Stimulated activated CD4-positive, alpha-beta T cell treated with anti-CD3 and anti-CD28 coated beads, Interleukin-15, amount 100 ng/mL, for 48 hours (primary cell): ENCODE measurements at places on chromosomes 2 and 18.

- no peak for DNase-seq
Measured at GRCh38 chr18:23810396-23810795, 121.1 kb downstream of the LAMA3 start.

DNA sequence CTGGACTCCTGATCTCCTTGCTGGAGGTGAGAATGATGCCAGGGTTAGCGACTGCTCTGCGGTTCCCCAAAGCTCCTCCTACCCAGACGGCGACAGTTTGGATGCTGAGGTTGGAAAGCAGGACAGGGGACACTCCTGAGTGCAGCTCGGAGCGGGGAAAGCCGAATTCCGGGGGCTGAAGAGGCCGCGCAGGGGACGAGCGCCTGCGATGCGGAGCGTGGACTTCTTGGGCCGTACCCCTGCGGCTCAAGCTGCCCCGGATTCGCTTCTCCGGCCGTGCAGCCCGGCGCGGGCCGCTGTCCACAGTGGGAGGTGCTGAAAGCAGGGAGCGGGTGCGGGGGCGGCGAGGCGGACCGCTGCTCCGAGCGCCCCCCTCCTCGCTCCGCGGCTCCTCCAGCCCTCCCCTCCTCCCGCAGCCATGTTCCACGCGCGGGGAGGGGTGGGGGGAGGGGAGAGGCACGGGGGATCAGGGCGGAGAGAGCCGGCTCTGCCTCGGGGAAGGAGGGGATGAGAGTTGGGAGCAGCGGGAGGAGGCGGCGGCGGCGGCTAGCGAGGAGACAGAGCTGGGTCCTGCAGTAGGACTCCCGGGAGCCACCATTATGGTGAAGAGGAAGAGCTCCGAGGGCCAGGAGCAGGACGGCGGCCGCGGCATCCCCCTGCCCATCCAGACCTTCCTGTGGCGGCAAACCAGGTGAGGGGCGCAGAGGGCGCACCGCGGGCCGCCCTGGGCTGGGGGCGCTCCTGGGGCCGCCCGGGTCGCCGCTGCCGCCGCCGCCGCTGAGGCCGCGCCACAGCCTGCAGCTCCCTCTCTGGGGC lies at the start of gene UNC80:
UNC80 (plus strand) TSS at position 359 of the 816 bp plus-strand sequence; CDS start at position 600, 241 bp downstream.
- DNase-seq: no peak

DNA sequence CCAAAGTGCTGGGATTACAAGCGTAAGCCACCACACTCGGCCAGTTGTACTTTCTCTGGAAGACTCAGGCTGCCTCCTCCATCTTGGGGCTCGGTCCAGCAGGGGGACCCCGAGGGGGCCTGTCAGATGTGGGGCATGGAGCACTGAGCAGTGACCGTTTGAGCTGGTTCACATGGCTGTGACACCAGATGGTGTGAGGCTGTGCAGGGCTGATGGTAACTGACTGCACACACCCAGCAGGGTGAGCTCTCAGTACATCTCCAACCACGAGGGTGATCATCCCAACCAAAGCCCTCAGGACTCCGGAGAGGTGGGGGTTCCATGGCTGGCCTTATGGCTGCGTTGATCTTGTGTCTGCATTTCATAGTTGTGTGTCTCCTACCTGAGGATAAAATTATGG lies 63.4 kb downstream of the FAM168B start:
- no peak for DNase-seq

- no peak for DNase-seq
Measured at GRCh38 chr2:217903859-217904613, 98.8 kb downstream of the TNS1 start.

DNA sequence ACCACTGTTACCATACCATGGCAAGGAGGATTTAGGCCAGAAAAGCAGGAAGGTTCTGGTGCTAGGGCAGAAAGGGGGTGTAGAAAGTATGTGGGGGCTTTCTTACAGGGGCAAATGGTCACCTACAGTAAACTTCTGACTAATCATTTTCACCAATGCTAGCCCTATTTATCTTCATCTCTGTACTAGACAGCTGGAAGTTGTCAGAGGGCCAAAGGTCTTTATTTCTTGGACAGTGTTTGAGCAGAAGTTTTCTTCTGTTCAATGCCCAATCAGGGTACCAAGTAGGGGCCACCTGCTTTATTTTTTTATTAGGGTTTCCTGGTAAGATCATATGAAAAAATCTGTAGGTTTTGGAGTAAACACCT lies 37.6 kb downstream of the MAP4K4 start:
- no peak for DNase-seq

- no peak for DNase-seq
Measured at GRCh38 chr2:220946552-220946951, 625.6 kb downstream of the EPHA4 start.

- no peak for DNase-seq
Measured at GRCh38 chr2:226408141-226408540, 391.5 kb downstream of the IRS1 start.

- DNase-seq: no peak
Measured at GRCh38 chr18:11502368-11502767, 107.0 kb upstream of the SLC35G4 start.

DNA sequence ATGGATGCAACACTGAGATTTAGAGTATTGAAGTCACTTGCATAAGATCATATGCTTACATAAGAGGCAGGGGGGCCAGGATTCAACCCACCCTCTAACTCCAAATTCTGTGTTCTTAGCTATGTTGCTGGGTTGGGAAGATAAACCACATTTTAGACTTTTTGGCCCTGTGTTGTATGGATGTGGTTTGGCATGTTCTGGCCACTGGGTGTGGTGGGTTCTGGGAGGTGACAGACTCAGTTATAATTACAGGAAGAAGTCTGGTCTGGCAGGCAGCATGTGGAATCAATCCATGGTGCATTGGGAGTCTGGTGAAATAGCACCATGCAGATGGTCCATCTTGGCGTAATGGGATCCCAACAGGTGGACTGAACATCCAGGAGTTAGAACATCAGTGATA lies 138.9 kb downstream of the LTBP1 start:
- DNase-seq: no peak

DNA sequence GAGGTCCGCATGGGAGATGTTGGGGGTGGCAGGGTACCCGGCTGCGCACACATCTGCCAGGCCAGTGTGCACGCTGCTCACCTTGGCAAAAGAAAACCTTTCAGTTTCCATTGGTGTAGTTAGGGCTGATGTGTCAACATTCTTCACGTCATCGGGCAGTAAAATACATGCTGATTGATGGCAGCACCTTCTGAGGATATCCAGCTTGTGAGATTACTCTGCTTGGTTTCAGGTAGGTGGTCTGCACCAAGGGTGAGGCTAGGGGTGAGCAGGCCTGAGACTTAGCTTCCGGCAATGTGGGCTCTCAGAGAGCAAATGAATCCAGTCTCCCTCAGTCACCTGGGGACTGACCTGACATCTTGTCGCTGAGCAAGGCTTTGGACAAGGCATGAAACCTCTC lies 19.3 kb upstream of the ACKR3 start:
- no peak for DNase-seq

DNA sequence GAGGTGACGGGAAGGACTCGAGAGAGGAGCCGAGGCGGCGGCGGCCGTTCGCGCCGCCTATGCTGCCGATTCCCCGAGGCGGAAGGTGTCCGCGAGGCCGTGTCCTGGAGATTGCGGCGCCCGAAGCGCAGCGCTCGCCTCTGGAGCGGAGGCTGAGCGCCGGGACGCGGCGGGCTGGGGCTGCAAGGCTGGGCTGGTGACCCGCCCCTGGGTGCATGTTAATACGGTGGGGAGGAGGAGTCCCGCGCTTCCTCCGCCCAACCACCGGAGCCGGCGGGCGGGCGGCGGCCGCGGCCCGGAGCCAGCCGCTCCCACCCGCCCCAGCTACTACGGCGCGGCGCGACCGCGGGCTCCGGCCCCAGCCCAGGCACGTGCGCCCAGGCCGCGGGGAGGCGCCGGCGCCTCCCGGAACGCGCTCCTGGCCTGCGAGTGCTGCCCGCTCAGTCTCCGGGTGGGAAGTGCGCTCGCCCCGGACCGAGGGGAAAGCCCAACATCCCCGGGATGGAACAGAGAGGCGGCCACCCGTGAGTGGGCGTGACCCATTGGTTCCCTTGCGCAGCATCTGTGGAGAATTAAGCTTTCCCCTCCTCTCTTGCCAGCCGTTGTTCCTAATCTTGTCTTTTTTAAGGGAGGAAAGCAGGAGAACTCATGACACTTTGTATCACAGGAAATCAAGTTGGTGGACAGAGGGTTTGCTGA lies at the start of gene DLGAP1:
DLGAP1 (minus strand) TSS at position 195 of the 699 bp plus-strand sequence.
- DNase-seq: no peak

GRCh38 chr18:38790303-38790702 lies 1224.7 kb upstream of the CELF4 start:
- DNase-seq: no peak

DNA sequence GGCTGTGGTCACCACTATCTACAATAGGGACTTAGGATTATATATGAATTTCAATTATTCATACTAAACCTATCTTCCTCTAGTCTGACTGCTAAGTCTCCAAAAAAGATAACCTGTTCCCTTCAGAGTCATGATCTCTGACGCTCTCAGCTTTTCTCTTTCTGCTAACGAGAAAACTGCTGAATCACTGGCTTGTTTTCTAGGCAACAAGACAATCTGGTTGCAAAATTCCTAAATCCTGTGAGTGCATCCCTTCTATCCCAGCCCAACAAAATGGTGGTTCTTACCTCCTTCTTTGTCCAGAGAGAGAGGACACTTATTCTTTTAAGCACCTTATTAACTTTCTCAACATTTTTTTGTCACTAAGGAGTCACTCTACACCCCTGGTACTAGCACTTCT lies 312.3 kb upstream of the PKDCC start:
- no peak for DNase-seq

DNA sequence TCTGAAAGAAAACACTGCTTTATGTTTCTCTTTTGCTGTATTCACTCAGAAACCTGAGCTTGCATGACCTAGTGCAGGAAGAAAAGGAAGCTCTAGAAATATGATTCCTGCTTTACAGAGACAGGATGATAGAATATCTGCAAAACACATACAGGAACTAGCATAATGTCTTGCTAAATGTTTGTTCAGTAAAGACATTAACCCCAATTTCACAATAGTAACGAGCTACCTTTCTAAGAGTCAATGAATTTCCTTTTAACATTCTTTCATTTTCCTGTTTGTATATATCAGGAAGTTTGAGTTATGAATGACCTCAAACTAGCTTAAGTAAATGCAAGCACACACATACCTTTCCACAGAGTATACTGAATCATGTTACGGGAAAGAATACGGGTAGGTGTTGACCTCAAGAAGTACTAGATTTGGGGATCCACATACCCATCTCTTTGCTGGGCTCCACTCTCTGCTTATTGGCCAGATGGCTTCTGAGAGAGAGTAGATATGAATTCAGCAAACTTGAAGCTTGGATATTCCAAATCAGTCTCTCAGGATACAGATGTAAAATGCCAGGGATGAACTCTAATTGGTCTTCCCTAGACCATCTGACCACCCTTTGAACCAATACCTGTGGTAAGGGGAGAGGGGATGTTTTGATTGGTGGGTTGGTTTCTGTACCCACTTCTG lies 18.2 kb upstream of the ACSL3 start:
- no peak for DNase-seq

DNA sequence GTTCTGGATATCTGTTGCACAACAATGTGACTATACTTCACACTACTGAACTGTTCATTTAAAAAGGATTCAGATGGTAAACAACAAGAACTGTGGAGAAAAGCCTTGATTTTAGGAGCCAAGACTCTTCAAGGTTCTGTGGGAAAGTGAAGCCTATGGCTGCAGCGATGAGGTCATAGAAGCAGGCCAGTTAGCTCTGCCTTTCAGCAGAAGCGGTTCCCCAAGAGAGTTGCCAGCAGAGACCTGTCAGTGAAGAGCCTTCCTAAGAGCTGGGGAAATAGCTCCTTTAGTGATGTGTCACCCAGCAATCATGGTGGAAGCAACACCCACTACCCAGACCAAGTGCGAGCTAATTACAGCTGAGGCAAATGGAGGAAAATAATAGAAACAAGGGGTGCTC lies 346.5 kb upstream of the ETAA1 start:
- no peak for DNase-seq

DNA sequence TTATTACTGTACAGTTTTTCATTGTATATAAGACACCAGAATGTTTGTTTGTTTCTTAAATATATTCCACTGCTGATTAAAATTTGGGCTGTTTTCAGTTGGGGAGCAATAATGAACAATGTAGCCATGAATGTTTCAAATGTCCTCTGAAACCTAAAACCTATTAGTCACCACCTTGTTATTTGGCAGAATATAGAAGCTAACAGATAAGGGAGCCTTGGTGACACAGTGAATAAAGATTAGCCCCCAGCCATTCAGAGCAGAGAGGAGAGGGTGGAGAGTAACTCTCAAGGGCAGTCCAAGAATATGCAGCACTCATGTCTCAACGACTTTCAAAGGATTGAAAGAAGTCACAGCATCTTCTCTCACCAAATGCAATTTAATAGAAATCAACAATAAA lies 43.1 kb upstream of the ATP8B1 start:
- DNase-seq: no peak

GRCh38 chr2:15278296-15278695 lies 282.8 kb downstream of the NBAS start:
- no peak for DNase-seq

GRCh38 chr2:11781602-11782001 lies 35.2 kb downstream of the LPIN1 start:
- no peak for DNase-seq

DNA sequence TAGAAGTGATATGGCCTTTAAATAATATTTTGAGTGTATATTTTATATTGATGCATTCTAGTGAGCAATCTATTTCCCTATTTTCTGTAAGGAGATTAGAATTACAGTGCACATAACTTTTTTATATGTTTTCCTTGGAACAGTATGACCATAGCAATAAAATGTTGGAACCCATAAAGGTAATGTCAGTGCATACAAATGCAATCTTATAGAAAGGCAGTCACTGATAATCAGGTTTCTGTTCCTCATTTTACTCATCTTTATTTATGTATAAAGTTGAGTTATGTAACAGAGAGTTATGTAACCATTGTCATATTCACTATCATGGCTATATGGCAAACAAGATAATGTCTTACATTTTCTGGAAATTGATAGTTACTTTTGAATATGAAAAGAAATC lies 179.9 kb upstream of the NETO1 start:
- no peak for DNase-seq

DNA sequence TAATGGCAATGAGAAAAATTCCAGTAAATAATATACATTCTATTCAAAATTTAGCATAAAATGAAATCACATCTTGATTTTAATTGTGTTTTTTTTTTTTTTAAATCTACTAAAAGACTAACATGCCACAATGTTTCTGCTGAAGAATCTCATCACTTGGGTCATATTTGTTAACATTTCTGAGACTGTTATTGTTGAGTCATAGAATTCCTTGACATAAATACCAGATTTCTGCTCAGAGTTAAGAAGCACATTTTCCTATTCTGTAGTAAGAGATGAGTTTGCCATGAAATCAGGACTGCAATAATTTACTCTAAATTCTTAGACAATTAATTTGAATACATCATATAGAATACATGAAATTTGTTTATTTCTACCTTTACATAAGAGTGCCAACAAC lies 154.9 kb upstream of the KYNU start:
- no peak for DNase-seq

DNA sequence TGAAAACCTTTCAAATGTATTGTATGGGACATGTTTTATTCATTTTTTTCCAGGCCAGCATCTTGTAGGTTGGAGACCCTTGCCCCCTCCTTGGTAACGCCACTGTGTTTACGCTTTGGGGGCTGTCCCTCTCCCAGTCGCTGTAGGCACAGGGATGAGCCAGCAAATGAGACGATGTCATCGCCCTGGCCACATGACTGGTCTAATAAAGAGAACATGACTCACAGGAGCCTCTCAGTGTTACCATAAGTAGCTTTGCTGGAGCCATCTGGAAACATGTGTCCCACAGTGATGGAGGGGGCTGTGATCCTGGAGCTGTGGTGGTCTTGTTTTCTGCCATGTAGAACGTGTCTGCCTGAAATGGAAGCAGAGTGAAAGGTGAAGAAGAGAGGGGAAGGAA lies 78.9 kb downstream of the CD8B2 start:
- peak; percentile 41 for DNase-seq
